Airway epithelial cell (primary cell): ENCODE measurements at places on chromosomes 3 and 15. TPM values are rescaled to one million over a fixed set of nuclear protein-coding genes. Genes with fewer than 3 reads are reported as not detected.

LHFPL4 gene
- not detected in 2 replicates for total RNA-seq

NEK11 gene
- 2.8 and 3.8 TPM in 2 replicates for total RNA-seq

IL5RA gene
- not detected in 2 replicates for total RNA-seq

CDHR4 gene
- not detected in 2 replicates for total RNA-seq

KIF15 gene
- 4.5 and 6.9 TPM in 2 replicates for total RNA-seq

CDC25A gene
- 14.2 and 22.8 TPM in 2 replicates for total RNA-seq

CACNA2D3 gene
- total RNA-seq, result 0.14 and 0.35 TPM in 2 replicates

TGM4 gene
- total RNA-seq, result 0.33 and 0.35 TPM in 2 replicates

CHRNB4 gene
- total RNA-seq, result not detected in 2 replicates

DIS3L gene
- total RNA-seq, result 10.7 and 14.5 TPM in 2 replicates
